Stimulated activated CD4-positive, alpha-beta T cell treated with anti-CD3 and anti-CD28 coated beads, Interleukin-15, amount 100 ng/mL, for 24 hours (primary cell): ENCODE measurements at places on chromosomes 6 and 20.
A peak's percentile ranks its signal among the peaks of the same experiment; 100 is the strongest.

DNA sequence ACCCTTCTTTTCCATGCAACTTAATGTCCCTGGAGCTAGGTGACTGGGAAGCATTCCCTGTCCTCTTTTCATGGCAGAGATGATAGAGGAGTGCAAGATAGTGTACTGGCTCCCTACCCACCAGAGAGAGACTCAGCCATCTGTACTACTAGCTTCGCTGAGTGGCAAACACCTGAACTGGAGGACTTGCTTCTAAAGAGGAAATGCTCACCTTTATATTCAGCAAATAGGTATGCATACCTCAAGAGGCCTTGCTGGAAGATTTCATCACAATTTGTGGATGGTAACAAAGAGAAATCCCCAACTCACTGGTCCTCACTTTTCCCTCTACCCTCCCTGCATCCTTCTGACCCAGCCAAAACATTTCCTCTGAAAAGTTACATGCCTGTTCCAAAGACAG, 124.1 kb downstream of the FOXA2 start:
- DNase-seq: no peak

GRCh38 chr20:38406476-38406875, 28.7 kb downstream of the SNHG17 start:
- no peak for DNase-seq

- no peak for DNase-seq
Observed at GRCh38 chr6:30206799-30207618, 6.2 kb downstream of the TRIM26 start.

GRCh38 chr6:37277001-37277409, 19.1 kb upstream of the TMEM217 start:
- DNase-seq: peak; percentile 11

GRCh38 chr20:63179687-63180568, 36.0 kb downstream of the YTHDF1 start:
- DNase-seq: no peak
